ENCODE measurements at places on chromosomes 5 and 9. TPM values are rescaled to one million over a fixed set of nuclear protein-coding genes. Genes with fewer than 3 reads are reported as not detected.

- H3K27ac ChIP-seq: no peak overlapping the region
- no peaks in the 10 kb centered on the region for H3K27me3 ChIP-seq
- no peaks in the 10 kb centered on the region for H3K36me3 ChIP-seq
- no peak for DNase-seq
- peaks cover 6% of the 10 kb centered on the region for H3K4me1 ChIP-seq
These were observed 139.7 kb downstream of the LRRC70 start for GRCh38 chr5:62718324-62718723.

GRCh38 chr9:5750569-5750968 lies 82.3 kb downstream of the ERMP1 start:
- H3K4me1 ChIP-seq: no peaks in the 10 kb centered on the region
- no peak overlapping the region for H3K4me3 ChIP-seq
- H3K27me3 ChIP-seq: no peaks in the 10 kb centered on the region
- no peak overlapping the region for H3K27ac ChIP-seq
- no peak for DNase-seq

DNA sequence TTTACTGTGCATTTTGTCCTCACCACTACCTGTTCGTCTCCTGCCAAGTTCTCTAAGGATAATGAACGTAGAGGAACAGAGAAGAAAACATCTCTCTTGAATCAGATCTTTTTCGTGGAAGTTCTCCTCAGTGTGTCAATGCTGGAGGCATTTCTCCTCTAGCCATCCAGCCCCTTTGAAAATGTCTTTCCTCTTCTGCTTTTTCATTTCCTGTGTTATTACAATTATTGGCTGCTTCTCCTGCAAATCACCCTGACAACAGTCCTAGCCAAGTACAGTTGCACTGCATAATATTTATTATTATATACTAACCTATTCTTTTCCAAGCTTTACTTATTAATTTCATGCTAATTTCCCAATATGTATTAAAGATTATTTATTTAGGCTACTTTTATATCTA lies 61.8 kb upstream of the TRPM3 start:
- peaks cover 8% of the 10 kb centered on the region for H3K4me1 ChIP-seq
- H3K27ac ChIP-seq: no peak overlapping the region
- H3K27me3 ChIP-seq: no peaks in the 10 kb centered on the region
- H3K36me3 ChIP-seq: no peaks in the 10 kb centered on the region

GRCh38 chr5:115559524-115559923 lies 14.9 kb upstream of the FEM1C start:
- H3K4me3 ChIP-seq: no peak overlapping the region
- no peak for DNase-seq
- H3K36me3 ChIP-seq: no peaks in the 10 kb centered on the region
- H3K27me3 ChIP-seq: no peaks in the 10 kb centered on the region
- H3K4me1 ChIP-seq: no peaks in the 10 kb centered on the region

Gene TXNDC8
- not detected for total RNA-seq

Gene DCANP1
- not detected for total RNA-seq

DNA sequence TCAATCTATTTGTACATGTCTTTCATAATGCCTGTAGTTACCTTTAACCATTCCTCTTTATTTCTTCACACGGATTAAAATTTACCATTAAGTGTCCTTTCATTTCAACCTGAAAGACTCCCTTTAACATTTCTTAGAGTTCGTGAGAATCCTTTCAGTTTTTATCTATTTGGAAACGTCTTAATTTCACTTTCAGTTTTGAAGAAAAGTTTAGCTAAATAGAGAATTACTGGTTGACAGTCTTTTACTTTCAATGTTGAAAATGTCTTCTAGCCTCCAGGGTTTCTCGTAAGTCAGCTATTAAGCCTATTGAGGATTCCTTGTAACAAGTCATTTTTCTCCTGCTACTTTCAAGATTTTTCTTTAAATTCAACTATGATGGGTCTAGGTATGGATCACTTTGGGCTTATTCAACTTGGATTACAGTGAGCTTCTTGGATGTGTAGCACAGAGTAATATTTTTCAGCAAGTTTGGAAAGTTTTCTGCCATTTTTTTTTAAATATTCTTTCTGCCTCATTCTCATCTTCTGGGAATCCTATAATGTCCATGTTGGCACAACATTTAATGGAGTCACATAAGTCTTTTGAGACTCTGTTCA lies 48.5 kb downstream of the RFX3 start:
- no peak for DNase-seq
- no peak overlapping the region for H3K27ac ChIP-seq
- no peaks in the 10 kb centered on the region for H3K4me1 ChIP-seq
- no peaks in the 10 kb centered on the region for H3K36me3 ChIP-seq
- H3K27me3 ChIP-seq: no peaks in the 10 kb centered on the region
- H3K4me3 ChIP-seq: no peak overlapping the region

DNA sequence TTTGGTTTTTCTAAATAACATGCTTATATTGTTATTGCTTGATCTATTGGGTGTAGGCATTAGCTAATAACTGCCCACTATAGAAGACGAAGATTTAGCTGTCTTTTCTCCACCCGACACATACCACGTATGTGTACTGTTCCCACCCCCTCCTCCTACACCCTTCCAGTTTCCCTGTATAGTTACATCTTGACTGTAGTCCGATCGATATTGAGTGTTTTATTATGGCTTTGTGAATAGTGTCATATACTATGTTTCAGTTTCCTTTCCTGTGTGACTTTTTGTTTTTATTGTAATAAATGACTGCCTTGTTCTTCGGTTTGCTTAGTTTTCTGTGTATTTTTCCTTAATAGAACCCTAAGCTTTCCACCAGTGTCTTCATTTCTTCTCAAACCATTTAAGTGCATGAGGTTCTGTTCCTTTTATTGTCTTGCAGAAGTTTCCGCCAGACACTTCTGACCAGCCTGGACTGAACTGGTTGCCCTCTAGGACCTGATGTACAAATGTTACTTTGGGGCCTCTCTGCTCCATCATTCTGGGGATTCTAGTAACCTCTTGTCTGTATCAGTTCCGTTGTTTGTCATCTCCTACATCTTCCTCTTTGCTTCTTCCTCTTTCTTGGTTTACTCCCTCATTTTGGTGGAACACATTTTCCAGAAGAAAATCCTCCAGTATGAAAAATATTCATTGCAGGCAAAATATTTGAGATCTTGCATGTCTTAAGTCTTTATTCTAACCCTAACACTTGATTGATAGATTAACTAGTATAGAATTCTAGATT lies 61.8 kb downstream of the PRKACG start:
- peaks cover 7% of the 10 kb centered on the region for H3K4me1 ChIP-seq
- H3K4me3 ChIP-seq: no peak overlapping the region
- no peaks in the 10 kb centered on the region for H3K36me3 ChIP-seq
- H3K27ac ChIP-seq: no peak overlapping the region
- no peak for DNase-seq
- H3K27me3 ChIP-seq: no peaks in the 10 kb centered on the region

Gene GHR
- 3.2 TPM for total RNA-seq

Gene SLC34A1
- not detected for total RNA-seq

DNA sequence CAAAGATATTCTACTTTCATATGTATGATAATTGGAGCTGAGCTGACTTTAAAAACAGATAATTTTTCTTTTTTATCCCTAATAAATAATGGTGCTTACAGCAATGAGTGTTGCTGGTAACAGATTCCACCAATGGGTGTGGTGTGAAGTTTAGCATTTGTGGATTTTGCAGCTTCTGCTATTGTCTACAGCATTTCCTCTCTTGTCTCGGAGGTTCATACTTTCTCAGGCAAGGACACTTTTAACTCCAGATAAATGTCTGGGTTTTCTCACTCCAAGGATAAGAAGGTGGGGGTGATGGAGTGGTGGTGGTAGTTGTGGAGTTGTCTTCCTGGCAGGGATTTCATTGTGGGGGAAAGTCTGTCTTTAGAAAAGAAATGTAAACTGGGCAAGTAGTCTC lies 120.0 kb upstream of the CDKN2B start:
- H3K4me3 ChIP-seq: no peak overlapping the region
- peaks cover 10% of the 10 kb centered on the region for H3K4me1 ChIP-seq
- DNase-seq: no peak

DNA sequence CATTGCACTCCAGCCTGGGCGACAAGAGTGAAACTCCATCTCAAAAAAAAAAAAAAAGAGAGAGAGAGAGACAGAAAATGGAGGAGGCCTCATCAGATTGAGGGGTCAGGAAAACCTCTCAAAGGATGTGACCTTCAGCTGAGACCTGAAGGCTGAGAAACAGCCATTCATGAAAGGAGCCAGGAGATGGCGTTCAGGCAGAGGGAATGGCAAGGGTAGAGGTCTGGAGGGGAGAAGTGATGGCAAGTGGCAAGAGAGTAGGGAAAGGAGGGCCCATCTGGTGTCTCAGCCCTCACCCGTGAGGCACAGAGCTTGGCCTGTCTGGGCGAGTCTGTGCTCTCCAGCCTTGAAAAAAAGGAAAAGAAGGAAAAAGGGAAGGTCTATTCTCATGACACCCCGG lies 17.0 kb downstream of the CAMK2A start:
- peak; percentile 74 for DNase-seq
- no peak overlapping the region for H3K27ac ChIP-seq
- no peaks in the 10 kb centered on the region for H3K36me3 ChIP-seq

DNA sequence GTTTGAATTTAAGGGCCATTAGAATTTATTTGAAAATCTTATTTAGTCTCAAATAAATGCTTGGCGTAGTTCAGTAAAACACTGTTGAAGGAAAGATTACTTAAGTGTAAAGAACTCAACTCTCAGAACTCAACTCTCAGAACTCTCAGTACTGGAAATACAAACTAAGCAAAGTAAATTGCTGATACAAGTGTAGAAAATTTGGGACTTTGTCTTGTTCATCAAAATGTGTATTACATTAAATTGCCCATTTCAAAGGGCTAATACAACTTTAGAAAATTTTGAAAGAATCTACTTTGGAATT lies 99.4 kb downstream of the CSNK1G3 start:
- no peaks in the 10 kb centered on the region for H3K4me1 ChIP-seq
- H3K27ac ChIP-seq: no peak overlapping the region
- DNase-seq: no peak
- no peak overlapping the region for H3K4me3 ChIP-seq

Gene IL9
- not detected for total RNA-seq

Gene C9orf153
- 1.0 TPM for total RNA-seq

Gene RCL1
- total RNA-seq: 15.1 TPM

- H3K27me3 ChIP-seq: no peaks in the 10 kb centered on the region
- no peak for DNase-seq
- H3K27ac ChIP-seq: no peak overlapping the region
- no peaks in the 10 kb centered on the region for H3K36me3 ChIP-seq
- H3K4me1 ChIP-seq: peaks cover 28% of the 10 kb centered on the region
These were observed 174.6 kb downstream of the MAPKAP1 start for GRCh38 chr9:125532412-125532811.

- H3K27ac ChIP-seq: no peak overlapping the region
- DNase-seq: no peak
- no peaks in the 10 kb centered on the region for H3K36me3 ChIP-seq
- H3K27me3 ChIP-seq: no peaks in the 10 kb centered on the region
These were observed 37.4 kb downstream of the UNC5A start for GRCh38 chr5:176847726-176848290.

DNA sequence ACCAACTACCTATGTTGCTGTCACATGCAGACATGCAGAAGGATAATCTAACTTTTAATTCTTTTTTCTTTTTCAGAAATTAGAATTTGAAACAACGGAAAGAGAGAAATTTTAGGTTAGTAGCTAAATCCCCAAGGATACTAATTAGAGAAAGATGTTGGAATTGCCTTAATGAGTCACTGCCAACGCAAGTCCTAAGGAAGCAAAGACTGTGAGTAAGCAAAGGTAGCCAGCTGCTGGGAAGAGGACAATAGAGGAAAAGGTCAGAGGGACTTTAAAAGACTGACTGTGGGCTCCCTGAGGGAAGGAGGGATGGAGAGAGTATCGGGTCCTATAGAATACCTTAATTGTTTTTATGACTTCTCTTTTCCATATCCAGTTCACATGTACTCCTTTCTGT lies 461.9 kb upstream of the PAPPA start:
- no peaks in the 10 kb centered on the region for H3K36me3 ChIP-seq
- DNase-seq: peak; percentile 67
- H3K27me3 ChIP-seq: no peaks in the 10 kb centered on the region
- H3K4me1 ChIP-seq: no peaks in the 10 kb centered on the region

Gene GABRA6
- not detected for total RNA-seq

GRCh38 chr9:117703537-117703936 lies 666 bp upstream of the TLR4 start:
- H3K4me1 ChIP-seq: peaks cover 8% of the 10 kb centered on the region
- H3K36me3 ChIP-seq: no peaks in the 10 kb centered on the region

Gene NOXA1
- total RNA-seq: 12.0 TPM

DNA sequence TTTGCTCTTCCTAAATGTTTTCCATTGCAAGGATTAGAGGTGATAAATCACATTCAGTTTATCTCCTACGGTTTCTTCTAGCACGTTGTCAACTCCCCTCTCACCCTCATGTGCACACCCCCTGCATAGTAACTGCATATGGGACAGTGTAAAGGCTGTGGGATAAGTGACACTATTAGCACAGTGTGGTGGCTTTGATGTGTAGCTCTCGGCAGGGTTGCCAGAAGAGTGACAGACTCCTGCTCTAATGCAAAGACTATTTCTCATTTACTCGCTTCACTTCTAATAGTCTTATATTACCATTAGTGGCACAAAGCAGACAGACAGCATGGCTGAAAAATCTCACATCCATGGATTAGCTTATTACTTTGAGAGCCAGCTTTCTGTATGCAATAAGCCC lies 454.6 kb downstream of the CETN3 start:
- peak overlapping the region; percentile 10 for H3K27ac ChIP-seq
- H3K36me3 ChIP-seq: no peaks in the 10 kb centered on the region
- peaks cover 32% of the 10 kb centered on the region for H3K4me1 ChIP-seq
- no peak overlapping the region for H3K4me3 ChIP-seq

DNA sequence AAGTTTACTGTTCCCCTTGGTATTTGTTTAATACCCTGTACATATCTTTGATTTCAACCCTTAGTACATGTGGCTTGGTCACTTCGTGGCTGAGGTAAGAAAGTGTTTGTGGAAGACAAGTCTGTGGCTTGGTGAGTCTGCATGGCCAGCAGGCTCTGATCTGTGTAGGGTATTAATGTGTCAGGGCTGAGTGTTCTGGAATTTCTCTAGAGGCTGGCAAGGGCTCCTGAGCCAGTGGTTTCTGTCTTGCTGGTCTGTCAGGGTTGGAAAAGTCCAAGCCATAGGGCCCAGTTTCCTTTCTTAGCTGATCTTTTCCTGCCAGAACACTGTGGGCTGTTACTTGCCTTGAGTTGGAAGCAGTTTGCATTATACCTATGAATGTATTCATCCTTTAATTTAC lies 48.0 kb upstream of the FBXL7 start:
- no peak overlapping the region for H3K27ac ChIP-seq
- H3K4me1 ChIP-seq: no peaks in the 10 kb centered on the region
- H3K4me3 ChIP-seq: no peak overlapping the region
- H3K36me3 ChIP-seq: no peaks in the 10 kb centered on the region
- H3K27me3 ChIP-seq: peaks cover 2% of the 10 kb centered on the region

DNA sequence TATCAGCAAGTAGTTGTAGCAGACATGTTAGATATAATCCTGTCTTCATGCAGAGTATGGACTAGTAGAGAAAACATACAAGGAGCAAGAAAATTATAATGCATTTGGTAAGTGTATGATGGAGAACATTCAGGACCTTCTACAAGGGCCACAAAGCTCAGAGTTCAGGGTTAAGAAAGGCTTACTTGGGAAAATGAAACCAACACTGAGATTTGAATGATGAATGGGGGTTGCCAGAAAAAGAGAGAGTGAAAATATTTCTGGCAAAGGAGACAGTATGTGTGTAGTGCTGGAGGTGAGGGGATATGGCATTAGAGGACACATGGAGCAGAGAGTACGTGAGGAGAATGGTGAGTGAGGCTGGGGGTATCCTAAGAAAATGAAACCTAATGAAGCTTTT lies 169.8 kb upstream of the STK32A start:
- H3K36me3 ChIP-seq: no peaks in the 10 kb centered on the region
- peaks cover 6% of the 10 kb centered on the region for H3K4me1 ChIP-seq
- no peaks in the 10 kb centered on the region for H3K27me3 ChIP-seq
- H3K4me3 ChIP-seq: no peak overlapping the region
- no peak for DNase-seq

Measured in cardiac muscle cell (in vitro differentiated cells and primary cell).